ENCODE measurements at places on chromosomes 5 and 9.

DNA sequence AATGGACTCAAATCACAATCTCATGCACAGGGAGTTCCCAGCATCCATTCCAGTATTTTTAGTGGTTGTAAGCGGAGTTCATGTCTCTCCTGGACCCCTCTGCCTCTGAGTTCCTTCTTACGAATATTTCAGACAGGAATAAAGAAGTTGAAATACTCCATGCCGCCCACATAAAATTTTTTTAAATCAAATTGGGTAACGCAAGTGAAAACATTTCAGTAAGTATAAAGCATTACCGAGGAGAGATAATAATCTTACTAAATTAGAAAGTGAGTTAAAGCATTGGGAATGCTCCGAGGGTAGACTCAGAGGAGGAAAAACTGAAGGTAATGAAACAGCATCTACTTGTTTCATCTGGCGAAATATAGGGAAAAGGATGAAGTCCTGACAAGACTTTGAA lies 317.6 kb downstream of the ARRDC3 start:
- H3K27me3 ChIP-seq = peaks cover 22% of the 10 kb centered on the region
- no peaks in the 10 kb centered on the region for H3K4me1 ChIP-seq
- DNase-seq = no peak

- no peak overlapping the region for H3K27ac ChIP-seq
- H3K4me1 ChIP-seq = no peaks in the 10 kb centered on the region
- H3K27me3 ChIP-seq = peaks cover 52% of the 10 kb centered on the region
- H3K4me3 ChIP-seq = no peak overlapping the region
- DNase-seq = no peak
- no peaks in the 10 kb centered on the region for H3K36me3 ChIP-seq
Observed at GRCh38 chr5:181070523-181070922, 30.5 kb downstream of the BTNL9 start.

- H3K27me3 ChIP-seq = peaks cover 3% of the 10 kb centered on the region
- no peak overlapping the region for H3K27ac ChIP-seq
- DNase-seq = no peak
- no peak overlapping the region for H3K4me3 ChIP-seq
- no peaks in the 10 kb centered on the region for H3K4me1 ChIP-seq
Observed at GRCh38 chr9:19665146-19665863, 123.5 kb downstream of the SLC24A2 start.

GRCh38 chr5:172437445-172438318 lies 16.6 kb downstream of the SH3PXD2B start:
- no peak for DNase-seq
- no peak overlapping the region for H3K27ac ChIP-seq
- no peaks in the 10 kb centered on the region for H3K27me3 ChIP-seq
- no peaks in the 10 kb centered on the region for H3K36me3 ChIP-seq
- H3K4me3 ChIP-seq = no peak overlapping the region

Data from natural killer cell treated with Interleukin-12 subunit alpha and Interleukin-12 subunit beta and Interleukin-15 and Interleukin-18, amount 100 ng/mL, for 72 hours (primary cell).